ENCODE measurements at places on chromosomes 4 and X.

GRCh38 chrX:53321230-53321942 is 40.0 kb upstream of the IQSEC2 start:
- no peak for DNase-seq

- no peak for DNase-seq
Measured at GRCh38 chr4:158347556-158347955, 137.3 kb downstream of the TMEM144 start.

DNA sequence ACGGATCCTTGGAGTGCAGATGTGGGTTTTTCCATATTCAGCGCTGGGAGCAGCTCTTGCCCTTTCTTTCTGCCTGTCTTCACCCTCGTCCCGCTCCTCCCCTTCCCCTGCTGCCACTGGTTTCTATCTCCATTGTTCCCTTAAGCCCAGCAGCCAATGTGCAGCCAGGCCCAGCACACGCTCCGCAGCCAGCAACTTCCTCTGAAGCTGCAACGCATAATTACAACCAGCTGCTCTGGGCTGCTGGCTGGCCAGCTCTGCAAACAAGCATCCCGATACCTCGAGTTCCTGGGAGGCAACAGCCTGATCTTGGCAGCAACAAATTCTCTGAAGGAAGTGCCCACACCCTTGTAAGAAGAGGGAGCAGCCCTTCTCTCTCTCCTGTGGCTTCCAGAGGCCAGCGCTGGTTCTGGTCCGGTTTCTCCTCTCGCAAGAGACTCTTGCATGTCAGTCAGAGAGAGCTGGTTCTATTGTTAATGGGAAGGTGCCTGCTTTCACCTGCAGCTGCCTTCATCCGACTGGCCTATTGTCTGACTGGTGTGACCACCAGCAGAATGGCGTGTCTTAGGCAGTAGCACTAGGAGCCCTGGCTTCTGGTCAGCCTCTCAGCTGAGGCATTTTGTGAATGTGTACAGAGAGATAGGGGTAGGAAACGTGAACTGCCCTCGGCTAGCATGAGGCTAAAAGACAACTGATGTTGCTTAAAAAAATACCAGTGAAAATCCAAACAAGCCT is 83.8 kb upstream of the MAML3 start:
- DNase-seq: peak; percentile 95

GRCh38 chr4:188387179-188387791 is 248.0 kb downstream of the TRIML1 start:
- DNase-seq: peak; percentile 16

GRCh38 chr4:14168919-14169318 is 541.4 kb upstream of the BOD1L1 start:
- peak; percentile 88 for DNase-seq

DNA sequence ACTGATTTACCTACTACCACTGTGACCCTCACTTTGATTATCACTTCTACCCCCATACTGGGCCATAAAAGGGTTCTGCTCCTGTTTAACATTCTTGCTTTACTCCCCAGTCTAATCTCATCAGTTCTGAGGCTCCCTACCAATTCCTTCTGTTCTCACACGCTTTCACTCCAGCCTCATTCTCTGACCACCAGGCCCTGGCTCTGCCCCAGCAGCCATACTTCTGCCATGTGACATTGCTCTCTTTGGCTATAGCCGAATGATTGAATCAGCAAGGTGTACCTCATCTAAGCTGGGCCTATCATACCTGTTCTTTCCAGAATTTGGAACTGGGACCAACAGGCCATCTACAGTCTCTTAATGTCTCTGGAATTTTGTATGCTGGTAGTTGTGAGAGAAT is 14.4 kb upstream of the ELF2 start:
- peak; percentile 19 for DNase-seq
